ENCODE measurements at places on chromosomes 7 and 10.
A peak's percentile ranks its signal among the peaks of the same experiment; 100 is the strongest.

DNA sequence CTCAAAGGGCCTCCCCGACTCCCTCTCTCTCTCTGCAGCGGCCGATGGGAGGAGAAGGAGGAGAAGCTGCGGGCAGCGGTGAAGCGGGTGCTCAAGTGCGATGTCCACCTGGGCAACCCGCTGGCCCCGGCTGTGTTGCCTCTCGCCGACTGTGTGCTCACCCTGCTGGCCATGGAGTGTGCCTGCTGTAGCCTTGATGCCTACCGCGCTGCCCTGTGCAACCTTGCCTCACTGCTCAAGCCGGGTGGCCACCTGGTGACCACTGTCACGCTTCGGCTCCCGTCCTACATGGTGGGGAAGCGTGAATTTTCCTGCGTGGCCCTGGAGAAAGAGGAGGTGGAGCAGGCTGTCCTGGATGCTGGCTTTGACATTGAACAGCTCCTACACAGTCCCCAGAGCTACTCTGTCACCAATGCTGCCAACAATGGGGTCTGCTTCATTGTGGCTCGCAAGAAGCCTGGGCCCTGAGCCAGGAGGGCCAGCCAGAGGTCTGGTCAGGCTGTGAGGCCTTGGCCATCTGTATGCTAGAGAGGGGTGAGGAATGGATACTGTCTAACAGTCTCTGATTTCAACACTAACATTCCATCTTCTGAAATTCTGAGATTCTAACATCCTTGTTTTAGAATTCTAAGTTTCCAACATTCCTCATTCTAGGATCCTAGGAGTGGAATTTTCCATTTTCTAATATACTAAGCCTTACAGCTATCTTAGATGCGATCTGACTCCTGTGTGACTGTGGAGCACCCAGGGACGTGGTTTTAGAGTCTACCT is 3.6 kb downstream of the INMT start:
- no peak for DNase-seq

- DNase-seq = no peak
These were observed 195.5 kb downstream of the CREB5 start for GRCh38 chr7:28607855-28608193.

DNA sequence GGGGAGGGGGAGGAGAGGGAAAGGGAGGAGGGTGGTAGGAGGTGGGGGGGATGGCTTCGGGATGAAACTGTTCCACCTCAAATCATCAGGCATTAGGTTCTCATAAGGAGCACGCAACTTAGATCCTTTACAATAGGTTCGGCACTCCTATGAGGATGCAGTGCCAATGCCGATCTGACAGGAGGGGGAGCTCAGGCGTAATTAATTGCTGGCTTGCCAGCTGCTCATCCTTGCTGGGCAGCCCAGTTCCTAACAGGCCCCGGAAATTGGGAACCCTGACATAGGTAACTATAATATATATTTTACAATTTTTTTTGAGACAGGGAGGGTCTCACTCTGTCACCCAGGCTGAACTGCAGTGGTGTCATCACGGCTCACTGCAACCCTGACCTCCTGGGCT is 118.8 kb upstream of the SFMBT2 start:
- no peak for DNase-seq

- DNase-seq = no peak
These were observed 1.0 kb upstream of the LRRN3 start for GRCh38 chr7:111089822-111090426.

DNA sequence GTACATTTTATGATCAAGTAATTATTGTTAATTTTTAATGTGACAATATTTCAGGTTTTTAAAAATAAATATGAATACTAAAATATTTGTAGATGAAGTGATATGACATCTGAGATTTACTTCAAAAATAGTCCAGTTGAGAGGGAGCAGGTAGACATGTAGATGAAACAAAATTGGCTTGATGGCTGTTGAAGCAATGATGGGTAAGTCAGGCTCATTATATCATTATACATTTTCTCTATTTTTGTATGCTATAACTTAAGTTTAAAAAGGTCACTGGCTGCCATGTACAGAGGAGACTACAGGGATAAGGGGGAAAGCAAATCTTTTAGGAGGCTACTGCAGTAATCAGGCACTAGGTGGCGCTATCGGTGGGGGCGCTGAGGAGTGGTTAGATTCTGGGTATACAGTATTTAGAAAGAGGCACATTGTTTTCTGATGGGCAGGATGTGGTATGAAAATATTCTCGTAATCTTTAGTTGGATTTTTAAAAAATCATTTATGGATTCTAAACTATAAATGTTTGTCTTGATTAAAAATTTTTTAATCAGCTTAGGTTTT is 189.8 kb upstream of the IMMP2L start:
- no peak for DNase-seq

GRCh38 chr10:75740541-75740940 is 309.1 kb downstream of the LRMDA start:
- DNase-seq = no peak

- no peak for DNase-seq
These were observed 30.3 kb upstream of the CAMK1D start for GRCh38 chr10:12319076-12319475.

DNA sequence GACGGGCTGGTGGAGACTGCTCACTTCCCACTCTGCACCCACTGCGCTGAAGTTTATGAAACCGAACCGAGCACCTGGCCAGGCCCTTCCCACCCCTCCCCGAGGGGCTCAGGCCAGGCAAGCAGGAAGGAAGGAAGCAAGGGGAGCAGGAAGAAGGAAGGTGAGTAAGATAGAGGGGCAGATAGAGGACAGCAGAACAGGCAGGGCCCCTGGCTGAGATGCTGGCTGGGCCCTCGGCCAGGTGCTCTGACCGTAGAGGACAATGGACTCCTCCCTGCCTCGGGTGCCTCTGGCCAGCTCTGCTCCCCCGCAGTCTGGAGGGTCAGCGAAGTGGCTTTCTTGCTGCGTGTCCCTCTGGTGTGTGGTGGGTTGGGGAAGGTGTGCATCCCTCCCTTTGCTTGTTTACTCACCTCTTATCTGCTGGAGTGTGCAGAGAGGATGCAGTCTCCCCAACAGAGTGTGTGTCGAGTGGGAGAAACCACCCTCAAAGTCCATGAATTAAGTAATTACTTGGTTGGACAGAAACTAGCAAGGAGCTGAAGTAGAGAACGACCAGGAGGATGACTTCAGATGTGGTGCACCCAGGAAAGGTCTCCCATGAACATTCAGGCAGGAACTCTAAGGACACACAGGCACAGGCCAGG is 82.8 kb upstream of the PPP2R2D start:
- DNase-seq = no peak

DNA sequence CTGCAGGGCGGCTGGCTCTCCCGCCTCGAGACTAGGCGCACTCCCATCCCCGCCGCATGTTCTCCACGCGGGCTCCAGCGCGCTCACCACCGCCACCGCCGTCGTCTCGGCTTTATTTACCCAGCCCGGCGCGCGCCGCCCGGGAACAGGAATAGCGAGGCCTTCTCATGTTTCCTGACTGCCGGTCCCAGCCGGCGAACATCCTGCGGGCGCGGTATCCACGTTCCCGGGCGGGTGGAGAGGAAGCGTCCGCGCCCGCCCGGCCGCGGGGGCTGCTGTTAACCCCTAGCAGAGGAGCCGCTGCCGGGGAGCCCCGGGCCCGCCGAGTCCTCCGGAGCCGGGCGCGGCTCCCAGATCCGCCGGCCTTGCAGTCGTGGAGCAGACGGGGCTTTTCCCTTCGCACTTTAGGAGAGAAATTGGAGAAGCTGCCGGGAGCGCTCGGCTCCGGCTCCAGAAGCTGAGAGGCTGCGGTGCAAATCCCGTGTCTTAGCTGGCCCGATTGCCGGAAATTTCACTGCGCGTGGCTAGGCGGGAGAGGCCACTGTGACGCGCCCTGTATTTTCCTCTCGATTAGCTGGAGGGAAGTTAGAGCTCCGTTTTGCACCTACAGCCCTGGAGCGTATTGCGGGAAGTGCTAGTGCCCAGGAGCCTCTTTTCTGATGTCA is at the start of gene MKX:
TSS of gene MKX (minus strand) at position 88 of the 665 bp plus-strand sequence. CDS start 2,404 bp downstream, outside the sequence.
- DNase-seq = no peak

GRCh38 chr10:110918643-110919348 is at the start of gene BBIP1:
Gene BBIP1 (minus strand): TSS chr10:110919180. CDS start chr10:110918157, 1,023 bp downstream.
- peak; percentile 100 for DNase-seq

DNA sequence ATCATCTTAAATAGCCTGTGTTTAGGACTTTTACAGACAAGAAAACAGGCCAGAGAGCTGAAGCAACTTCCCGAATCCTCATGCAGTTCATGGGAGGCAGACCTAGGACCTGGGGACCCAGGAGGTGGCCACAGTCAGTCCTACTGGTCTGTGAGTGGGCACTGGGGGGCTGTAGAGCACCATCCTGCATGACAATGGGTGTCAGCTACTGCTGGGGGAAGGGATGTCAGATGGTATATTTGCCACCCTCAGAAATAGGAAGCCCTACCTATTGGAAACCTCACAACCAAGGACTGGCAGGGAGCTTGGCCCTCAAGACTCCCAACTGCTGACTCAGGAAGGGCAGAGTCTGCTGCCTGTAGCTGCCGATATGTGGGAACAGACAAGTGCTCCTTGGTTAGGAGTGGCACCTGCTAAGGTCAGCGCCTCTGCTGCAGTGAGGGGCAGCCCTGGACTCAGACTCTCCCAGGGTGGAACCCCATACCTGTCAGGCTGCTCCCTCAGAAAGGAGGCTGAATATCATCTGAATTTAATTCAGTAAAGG is 29.7 kb downstream of the OGDH start:
- no peak for DNase-seq

DNA sequence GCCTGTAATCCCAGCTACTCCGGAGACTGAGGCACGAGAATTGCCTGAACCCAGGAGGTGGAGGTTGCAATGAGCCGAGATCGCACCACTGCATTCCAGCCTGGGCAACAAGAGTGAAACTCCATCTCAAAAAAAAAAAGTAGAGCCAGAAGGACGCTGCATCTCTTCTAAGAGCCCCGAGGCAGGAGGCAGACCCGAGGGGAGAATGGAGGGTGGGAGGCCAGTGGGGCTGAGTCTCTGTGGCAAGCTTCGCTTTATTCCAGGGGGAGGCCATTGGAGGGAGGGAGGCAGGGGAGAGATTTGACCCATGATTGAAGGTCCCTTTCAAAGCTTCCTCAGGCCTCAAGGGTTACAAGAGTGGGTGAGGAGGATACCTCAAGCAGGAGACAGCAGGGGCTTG is 18.7 kb downstream of the TTYH3 start:
- no peak for DNase-seq

All from AG09309 (cell line).